ENCODE measurements at places on chromosomes 12 and 14. TPM values are rescaled to one million over a fixed set of nuclear protein-coding genes. Genes with fewer than 3 reads are reported as not detected.
A peak's percentile ranks its signal among the peaks of the same experiment; 100 is the strongest.

- no peak for DNase-seq
Observed at GRCh38 chr14:27077214-27077613, 479.4 kb upstream of the NOVA1 start.

- DNase-seq = no peak
Observed at GRCh38 chr12:31585271-31585670, 5.7 kb downstream of the DENND5B start.

The FAIM2 gene
- 0.75 TPM for total RNA-seq

- DNase-seq = peak; percentile 77
Observed at GRCh38 chr12:89707703-89708564, 704 bp downstream of the ATP2B1 start.

DNA sequence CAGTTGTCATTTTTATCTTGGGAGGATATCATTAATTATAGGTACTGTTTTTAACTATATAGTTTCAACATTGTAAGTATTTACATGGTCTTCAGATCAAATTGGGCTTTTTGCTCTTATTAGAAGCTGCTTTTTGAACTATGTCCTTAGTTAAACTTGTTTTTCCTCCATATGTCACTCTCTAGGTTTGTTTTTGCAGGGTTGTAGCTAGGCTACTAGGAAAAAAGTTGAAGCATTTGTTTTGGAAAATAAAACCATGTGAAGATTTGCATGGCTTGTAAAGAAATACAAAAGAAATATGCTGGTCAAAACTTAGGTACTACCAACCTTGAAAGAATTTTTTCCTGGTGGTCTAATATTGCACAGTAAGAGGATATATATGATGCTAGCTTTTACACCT, 3.4 kb downstream of the ARID2 start:
- no peak for DNase-seq

GRCh38 chr14:90302529-90303303, 29.0 kb downstream of the NRDE2 start:
- no peak for DNase-seq

- no peak for DNase-seq
Observed at GRCh38 chr12:50785406-50786001, 21.6 kb downstream of the ATF1 start.

The RNASE7 gene
- not detected for total RNA-seq

- no peak for DNase-seq
Observed at GRCh38 chr14:72111911-72112310, 179.7 kb downstream of the RGS6 start.

GRCh38 chr14:100824901-100825712, 811 bp upstream of the MEG3 start:
- DNase-seq = no peak

GRCh38 chr14:20848955-20849570, 42.1 kb upstream of the RNASE3 start:
- no peak for DNase-seq

- no peak for DNase-seq
Observed at GRCh38 chr12:71958056-71958455, 19.4 kb downstream of the TPH2 start.

The POTEM gene
- not detected for total RNA-seq

The CCDC177 gene
- not detected for total RNA-seq

- DNase-seq = no peak
Observed at GRCh38 chr12:124566997-124567672, at the start of gene NCOR2. NCOR2 (minus strand) TSS chr12:124567612; CDS start chr12:124495251, 72,361 bp downstream.

DNA sequence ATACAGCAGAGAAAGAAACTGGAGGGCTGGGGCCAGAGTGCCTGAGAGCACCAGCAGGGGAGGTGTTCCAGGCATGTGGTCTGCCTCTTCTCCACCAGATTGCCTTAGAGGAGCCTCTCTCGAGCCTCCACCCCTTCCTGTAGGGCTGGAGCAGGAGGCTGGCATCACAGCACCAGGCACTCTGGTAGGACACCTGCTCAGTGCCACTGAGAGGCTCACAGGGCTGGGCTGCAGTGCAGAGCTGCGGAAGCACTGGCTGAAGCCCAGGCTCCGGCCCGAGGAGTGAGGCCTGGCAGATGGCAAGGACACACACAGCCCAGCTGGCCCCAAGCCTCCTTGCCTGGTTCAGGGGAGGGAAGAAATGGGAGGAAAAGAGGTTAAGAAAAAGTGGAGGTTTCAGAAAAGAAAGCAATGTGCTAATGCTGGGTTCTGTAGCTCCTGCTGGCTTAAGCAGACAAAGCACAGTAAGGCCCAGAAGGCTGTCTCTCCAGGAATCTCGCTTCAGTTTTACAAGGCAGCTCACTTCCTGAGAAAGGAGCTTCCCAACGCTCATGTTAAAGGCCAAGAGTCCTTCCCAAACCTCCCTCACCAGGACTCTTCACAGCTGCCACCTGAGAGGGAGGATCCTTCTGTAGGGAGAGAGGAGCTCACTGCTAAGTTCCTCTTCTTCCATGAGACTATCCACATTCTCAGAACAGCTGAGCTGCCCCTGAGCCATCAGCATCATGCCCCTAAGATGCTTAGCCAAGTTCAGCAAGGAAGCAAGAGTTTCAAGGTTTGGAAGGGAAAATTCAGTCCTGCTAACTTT, 23.8 kb downstream of the SPTB start:
- DNase-seq = no peak

DNA sequence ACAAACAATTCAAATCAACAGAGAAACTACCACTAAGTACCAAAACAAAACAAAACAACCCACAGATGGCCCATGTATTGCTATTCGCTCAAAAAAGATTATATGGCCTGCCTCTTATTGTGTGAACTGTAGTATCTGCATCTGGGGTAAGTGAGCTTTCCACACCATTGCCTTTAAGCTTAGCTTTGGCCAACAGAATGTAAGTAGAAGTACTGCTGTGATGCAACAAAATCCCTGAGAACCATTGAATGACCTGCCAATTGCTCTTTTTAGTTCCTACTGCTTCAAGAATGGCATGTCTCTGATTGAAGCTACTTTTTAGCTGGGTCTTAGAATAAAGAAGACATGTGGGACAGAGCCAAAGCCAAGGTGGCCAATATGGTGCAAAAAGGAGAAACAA, 32.5 kb downstream of the PPFIA2 start:
- no peak for DNase-seq

- no peak for DNase-seq
Observed at GRCh38 chr12:88375306-88376305, 204.7 kb downstream of the KITLG start.

The CCDC196 gene
- total RNA-seq = not detected

The TSPAN9 gene
- total RNA-seq = 109 TPM

The SLC39A9 gene
- 26.2 TPM for total RNA-seq

- no peak for DNase-seq
Observed at GRCh38 chr12:3278681-3279414, 201.7 kb downstream of the TSPAN9 start.

GRCh38 chr14:73323896-73324399, 86.6 kb downstream of the PAPLN start:
- DNase-seq = no peak

- no peak for DNase-seq
Observed at GRCh38 chr14:34180434-34180833, 229.6 kb upstream of the EGLN3 start.

The LRP6 gene
- total RNA-seq = 70.0 TPM

The ACSS3 gene
- 11.6 TPM for total RNA-seq

GRCh38 chr14:99724196-99724891, 40.2 kb downstream of the CYP46A1 start:
- DNase-seq = no peak

DNA sequence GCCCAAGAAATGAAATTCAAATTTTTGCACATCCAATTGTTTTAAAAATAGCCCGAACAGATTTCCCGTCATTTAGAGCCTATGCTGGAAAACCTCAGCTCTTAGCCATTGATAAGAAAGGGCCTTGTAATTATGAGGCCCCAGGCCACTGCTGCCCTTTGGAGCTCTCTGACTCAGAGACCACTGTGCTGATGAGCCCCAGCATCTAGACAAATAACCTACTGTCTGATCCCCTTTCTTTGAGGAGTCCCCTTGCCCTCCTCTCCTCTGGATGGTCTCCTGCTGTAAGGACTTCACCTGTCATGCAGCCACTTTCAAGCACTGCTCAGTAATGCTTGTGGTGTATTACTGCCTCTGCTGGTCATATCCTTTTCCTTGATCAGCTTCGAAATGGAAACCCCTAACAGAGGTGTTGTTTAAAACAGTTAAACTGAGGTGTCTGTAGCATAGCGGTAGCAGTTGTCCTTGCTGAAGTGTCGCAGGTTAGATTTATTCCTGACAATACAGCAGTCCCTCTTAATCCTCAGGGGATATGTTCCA, 159.9 kb upstream of the SRRM4 start:
- no peak for DNase-seq

The TAS2R9 gene
- not detected for total RNA-seq

DNA sequence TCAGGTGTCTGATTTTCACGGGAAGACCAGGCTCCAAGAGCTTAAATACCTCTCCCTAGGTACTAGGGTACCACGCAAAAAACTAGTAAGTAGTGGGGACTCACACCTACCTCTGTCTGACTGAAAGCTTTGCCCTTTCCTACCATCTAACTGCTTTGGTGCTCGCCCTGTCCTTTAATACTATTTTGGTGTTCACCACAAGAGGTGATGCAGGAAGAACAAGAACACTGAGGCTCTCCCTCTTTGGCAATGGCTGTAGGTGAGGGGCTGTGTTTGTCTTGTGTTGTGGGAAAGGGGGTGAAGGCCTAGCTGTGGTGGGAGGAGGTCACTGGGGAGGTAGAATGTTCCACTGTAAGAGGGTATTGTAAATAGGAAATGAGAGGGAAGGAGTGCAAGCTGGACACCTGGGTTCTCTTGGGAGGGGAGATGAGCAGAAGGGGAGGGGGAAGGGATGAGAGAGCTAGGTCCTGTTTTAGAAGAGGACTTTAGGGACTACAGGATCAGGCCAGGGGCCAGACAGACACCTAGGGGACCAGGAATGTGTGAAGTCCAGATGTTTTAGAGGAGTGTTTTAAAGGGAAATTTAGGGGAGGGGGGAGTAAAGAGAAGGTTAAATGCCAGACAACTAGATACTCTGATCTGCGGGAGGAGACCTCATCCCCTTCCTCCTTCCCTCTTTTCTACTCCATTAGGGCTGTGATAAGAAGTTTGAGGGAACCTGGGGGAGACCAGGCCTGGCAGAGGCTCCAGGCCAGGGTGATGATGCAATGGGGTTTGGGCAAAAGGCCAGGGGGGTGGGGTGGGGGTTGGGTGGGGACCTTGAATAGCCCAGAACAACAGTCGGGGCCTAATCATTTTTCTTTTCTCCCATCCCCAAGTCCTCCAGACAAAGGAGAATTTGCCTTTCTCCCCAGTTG, 2.1 kb downstream of the ITGA5 start:
- no peak for DNase-seq

- DNase-seq = no peak
Observed at GRCh38 chr12:32788405-32788804, 32.7 kb upstream of the YARS2 start.

DNA sequence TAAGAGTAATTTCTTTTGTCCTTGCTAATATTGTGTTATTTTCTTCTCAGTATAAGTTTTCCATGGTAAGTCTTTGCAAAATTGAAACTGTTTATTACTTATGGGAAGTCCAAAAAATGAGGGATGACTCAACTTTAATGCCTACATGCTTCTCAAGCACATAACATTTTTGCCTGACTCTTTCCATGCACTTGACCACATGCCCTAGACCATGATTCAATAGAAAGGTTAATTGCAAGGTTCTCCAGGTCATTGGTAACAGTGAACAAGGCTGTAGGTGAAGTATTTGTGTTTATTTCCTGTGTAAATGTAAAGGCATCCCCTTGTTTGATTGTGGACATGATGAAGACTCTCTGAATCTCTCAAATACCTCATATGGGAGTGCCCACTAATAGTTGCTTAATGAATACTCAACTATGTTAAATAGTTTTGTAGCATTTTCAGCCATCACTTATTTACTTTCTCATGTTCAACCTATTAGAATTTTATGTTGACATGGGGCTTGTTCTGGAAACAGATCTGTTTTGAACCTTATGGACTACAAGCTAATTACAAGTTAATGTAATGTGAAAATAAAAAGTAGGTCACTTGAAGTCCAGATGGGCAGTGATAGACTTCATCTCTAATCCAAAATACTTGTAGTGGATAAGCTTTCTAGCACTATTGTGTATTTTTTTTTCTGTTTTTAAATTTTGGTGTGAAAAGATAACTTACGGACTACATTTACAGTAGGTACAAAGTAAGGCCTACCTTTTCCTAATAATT, 131.7 kb downstream of the TMTC2 start:
- no peak for DNase-seq

DNA sequence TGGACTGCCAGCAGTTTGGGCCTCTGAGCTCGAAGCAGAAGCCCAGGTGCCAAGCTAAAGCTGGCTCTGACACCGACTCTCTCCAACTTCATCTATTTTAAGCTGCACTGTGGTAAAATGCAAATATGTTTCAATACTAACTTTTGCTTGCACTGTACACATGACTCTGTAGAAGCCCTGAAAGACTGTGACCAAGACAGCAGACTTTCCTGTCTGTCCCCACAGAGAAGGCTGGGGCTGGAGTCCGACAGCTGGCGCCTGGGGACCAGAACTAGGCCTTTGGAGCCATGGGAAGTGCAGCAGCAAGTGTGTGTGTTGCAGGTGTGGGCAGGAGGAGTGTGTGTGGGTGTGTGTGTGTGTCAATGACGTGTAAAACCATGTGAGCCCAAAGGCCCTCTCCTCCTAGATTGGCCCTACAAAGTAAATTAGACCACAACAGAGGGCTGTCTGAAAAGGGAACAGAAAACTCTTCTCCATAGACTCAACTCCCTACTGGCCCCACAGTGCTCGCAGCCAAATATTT, 16.4 kb upstream of the RAB35 start:
- DNase-seq = no peak

DNA sequence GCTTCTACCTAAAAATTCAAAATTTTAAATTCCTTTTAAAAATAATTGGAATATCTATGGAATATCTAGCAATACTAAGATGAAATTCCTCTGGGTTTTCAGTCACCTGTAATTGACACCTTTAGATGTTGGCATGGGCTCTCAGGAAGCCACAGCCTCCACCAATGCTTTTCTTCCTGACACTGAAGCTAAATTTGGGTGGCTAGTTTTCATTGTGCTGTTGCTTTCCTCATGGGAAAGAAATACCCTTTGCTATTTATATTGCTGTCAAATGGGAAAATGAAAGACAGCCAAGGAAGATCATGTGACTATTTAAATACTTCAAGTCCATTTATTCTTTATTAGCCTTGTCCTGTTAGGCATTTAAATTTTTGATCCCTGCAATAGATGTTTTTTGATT, 313.0 kb downstream of the NAV3 start:
- no peak for DNase-seq
